ENCODE measurements at places on chromosomes 7 and 10.

DNA sequence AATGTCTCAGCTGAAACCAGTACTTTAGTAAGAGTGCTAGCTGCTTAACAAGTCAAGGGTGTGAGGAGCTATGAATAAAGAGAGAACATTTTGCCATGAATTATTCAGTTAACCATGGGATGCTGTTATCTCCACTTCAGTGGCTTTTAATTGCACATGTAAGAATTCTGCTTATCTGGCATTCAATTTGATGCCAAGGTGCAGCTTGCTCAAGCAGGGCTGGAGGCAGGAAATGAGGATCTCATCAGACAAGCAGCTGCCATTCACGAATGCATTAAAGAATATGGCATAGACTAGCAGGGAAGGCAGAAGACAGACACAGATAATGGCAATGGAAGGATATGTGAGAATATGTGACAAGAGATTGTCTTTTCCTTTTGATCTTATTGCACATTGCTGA is 697.8 kb downstream of the NRG3 start:
- no peak for DNase-seq

- DNase-seq = no peak
These were observed 17.1 kb downstream of the YKT6 start for GRCh38 chr7:44217852-44218402.

- no peak for DNase-seq
These were observed 42.4 kb downstream of the PLCE1 start for GRCh38 chr10:94035982-94036765.

DNA sequence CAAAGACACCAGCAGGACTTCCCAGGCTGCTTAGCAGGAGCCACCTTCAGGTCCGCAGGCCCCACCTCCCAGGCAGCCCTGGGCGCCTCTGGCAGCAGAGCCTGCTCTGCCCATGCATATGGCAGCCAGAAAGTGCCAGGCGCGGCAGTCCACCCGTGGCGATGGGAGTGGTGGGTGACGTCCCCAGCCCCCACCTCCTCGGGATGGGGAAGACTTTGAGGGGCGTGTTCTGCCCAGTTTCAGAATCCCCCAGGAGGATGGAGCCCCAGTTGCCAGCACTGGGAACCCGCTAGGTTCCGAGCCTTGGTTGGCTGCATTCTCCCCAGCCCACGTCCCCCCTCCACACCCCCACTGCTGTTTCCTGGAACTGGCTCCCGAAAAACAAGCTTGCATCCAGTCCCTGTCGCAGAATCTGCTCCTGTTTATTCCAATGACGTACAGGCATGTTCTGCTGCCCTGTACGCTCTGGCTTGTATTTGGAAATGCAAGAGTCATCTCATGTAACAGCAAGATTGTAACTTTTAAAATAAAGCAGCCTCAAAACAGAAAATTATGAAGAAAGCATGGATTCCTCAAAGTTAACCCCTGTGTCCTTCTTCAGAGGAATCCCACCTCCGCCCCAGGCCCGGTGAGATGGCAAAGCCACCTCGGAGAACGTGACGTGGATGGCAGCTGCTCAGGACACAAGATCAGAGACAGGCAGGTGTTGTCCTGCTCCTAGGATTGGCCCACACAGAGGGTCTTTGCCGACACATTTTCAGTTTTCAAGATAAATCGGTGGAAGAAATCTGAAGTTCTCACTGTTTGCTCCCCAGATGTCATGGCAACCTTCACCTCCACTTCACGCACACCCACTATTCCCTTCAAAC is 87.8 kb upstream of the PPP2R2D start:
- no peak for DNase-seq

DNA sequence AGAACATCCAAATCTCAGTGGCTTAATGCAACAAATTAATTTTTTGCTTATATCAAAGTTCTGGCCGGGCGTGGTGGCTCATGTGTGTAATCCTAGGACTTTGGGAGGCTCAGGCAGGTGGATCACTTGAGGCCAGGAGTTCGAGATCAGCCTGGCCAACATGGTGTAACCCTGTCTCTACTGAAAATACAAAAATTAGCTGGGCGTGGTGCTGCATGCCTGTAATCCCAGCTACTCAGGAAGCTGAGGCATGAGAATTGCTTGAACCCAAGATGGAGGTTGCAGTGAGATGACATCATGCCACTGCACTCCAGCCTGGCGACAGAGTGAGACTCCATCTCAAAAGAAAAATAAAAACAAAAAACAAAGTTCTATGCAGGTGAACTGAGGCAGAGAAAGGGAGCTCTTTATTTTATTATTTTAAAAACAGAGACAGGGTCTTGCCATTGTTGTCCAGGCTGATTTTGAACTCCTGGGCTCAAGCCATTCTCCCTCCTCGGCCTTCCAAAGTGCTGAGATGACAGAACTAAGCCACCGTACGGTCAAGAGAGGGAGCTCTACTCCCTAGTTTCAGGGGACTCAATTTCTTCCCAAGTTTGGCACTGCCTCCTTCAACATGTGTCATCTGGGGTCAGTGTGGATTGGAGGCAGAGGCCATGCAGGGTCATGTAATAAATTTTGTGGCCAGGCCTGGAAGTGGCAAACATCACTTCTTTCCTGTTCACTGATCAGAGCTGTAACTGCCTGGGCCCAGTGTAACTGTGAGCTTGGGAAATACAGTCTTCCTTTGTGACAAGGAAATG is 2.4 kb downstream of the ADCK2 start:
- no peak for DNase-seq

GRCh38 chr10:31875608-31876007 is 53.0 kb downstream of the ARHGAP12 start:
- no peak for DNase-seq

GRCh38 chr7:40921589-40922315 is 781.1 kb downstream of the INHBA start:
- DNase-seq = no peak

DNA sequence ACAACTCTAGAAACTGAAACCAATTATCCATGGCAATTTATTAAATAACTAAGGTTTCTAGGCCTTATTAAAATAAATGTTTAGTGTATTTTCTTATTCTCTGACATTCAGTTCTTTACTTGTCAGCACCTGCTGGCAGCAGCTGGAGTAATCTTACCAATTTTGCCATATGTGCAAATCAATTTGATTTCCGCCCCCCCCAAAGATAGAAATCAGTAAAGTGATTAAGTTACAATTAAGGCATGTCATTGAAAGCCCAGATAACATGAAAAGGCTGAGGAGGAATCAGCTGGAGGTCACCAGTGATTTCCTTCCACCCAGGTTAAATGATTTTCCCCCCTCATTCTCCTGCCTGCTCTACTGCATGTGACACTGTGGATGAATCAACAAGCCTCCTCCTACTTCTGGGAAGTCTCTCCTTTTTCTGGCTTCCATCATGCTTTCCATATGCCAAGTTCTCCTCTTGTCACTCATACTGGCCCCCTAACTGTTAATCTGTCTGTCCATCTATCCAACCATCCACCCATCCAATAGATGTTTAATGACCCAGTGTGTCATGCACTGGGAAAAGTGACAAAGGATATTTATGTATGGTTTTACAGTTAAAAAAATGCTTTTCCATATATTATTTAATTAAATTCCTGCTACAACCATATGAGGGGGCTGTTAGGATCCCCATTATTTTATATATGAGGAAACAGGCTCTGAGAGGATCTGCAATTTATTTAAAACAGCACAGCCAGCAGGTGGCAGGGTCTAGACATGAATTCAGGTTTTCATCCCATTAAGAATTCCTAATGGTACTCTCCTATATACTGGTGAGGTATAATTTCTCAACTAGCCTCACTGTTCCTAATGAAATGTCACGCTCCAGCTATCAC is 116.5 kb downstream of the ATXN7L1 start:
- DNase-seq = peak; percentile 16

- DNase-seq = no peak
These were observed 156.9 kb upstream of the C7orf33 start for GRCh38 chr7:148433521-148434180.

DNA sequence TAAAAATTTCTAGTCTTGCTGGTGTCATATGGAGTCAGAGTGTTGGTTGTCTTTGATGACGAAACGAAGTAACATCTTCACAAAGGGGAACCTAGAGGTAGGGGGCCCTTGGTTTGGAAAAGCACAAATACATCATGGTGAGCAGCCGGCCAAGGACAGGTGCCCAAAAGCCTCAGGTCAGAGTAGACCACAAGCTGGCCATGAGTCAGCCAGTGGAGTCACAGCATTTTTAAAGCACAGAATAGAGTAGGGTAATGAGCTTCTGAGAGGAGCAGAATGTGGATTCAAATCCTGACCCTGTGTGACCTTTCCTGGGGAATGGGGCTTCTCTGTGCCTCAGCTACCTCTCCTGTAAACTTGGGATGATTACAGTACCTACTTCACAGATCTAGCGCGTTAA is 5.3 kb downstream of the CAMK2B start:
- DNase-seq = no peak

- no peak for DNase-seq
These were observed 14.0 kb upstream of the UNCX start for GRCh38 chr7:1218541-1219165.

DNA sequence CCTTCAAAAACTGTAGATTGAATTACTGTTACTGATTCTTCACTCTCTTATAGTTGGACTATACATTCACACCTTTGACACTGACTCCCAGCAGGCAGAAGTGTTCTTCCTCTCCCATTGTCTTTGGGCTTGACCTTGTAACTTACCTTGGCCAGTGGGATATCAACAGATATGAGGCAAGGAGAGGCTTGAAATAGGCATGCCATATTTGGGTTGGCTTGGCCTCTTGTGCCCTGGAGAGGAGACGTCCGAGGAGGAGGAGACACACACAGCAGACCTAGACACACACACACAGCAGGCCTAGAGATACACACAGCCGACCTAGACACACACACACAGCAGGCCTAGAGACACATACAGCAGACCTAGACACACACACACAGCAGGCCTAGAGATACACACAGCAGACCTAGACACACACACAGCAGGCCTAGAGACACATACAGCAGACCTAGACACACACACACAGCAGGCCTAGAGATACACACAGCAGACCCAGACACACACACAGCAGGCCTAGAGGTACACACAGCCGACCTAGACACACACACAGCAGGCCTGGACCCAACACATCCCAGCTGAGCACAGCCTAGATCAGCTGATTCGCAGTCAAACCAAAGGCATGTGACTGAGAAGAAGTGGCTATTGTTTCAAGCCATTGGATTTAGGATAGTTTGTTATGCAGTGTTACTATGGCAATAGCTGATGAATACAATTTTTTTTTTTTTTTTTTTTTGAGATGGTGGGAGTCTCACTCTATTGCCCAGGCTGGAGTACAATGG is 12.5 kb upstream of the GNA12 start:
- no peak for DNase-seq

GRCh38 chr7:41786404-41786803 is 83.5 kb upstream of the INHBA start:
- no peak for DNase-seq

- no peak for DNase-seq
These were observed 47.7 kb downstream of the RASGEF1A start for GRCh38 chr10:43218951-43219837.

GRCh38 chr7:31776616-31777015 is 89.6 kb downstream of the PPP1R17 start:
- DNase-seq = no peak

GRCh38 chr10:23199768-23200511 is 7.8 kb downstream of the PTF1A start:
- DNase-seq = no peak

DNA sequence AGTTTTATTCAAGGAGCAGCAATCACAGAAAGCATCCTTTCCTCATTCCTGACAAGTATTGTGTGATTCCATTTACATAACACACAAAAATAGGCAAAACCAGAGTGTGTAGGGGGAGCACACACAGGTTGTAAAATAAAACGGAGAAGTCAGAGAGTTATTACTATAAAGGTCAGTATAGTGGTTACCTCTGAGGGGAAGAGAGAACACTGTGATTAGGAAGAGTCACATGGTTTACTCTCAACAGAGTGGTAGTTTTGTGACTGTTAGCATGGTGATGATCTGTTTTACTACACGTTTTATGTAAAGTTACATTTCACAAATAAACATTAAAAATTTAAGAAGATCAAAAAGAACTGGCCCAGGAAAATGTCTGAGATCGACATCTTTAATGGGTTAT is 74.6 kb downstream of the VPS41 start:
- no peak for DNase-seq

DNA sequence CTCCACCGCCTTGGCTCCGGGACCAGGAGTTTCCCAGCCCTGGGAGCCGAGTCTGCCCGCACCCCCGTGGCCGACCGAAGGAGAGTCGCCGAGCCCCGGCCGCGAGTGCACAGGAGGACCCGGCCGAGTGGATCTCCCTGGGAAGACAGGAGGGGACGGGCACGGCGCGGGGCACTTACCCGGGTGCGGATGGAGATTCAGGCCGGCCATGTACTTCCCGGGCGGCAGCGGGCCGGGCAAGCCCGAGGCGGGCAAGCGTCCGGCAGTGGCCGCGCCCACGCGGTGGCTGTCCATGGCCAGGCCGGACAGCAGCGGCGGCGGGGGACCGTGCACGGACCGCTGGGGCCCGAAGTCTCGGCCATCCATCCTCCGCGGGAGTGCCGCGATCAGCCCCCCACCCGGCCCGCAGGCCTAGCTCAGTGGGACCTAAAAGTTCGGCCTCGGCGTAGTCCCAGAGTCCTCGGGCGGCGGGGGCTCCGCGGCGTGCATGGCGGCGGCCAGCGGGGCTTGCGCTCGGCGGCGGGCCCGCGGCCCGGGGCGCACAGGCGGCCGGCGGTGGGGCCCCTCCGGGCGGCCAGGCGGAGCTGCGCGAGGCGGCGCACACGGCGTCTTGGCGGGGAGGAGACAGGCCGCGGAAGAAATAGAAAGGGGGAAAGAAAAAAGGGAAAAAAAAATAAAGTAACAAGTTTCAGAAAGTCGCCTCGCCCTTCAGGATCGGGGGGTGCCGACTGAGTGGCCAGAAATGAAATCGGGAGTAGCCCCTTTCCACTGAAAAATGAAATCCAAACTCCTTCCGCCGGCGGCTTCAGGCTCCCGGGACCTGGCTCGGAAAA is 2.5 kb downstream of the TNRC18 start:
- no peak for DNase-seq

DNA sequence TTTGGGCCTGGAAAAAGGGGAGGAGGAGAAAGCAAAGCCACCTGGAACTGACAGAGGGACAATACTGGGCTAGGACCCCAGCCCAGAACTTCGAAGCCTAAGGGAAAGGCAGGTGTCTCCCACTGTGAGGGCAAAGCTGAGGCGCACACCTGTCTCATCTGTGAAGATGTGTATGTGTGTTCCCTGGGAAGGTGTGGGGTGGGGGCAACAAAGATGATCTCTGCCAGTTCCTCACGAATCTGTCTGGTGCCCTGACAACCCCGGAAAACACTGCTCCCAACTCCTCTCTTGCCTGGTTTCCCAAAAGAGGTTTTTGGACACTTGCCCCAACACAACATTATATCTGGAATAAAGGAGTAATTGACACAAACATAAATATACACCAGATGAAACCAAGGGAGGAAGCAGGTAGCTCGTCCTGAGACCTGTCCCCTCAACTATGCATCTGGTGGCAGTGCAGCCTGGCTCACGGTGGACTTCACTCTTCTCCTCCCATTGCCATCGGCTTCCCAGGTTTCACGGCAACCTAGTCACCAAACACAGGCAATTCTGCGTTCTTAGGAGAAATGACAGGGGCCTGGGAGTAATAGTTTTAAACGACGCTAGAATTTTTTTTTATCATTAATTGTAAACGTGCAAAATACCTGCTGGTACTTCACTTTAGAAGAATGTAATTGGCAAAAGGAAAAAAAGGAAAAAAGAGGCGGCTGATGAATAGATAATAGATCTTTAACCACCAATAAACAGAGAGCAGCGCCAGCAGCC is 1.7 kb upstream of the EMX2 start:
- DNase-seq = no peak

- no peak for DNase-seq
These were observed 7.6 kb downstream of the FAM53B start for GRCh38 chr10:124736491-124737136.

- DNase-seq = no peak
These were observed 19.6 kb downstream of the FRMPD2 start for GRCh38 chr10:48254750-48255512.
